Left ventricle myocardium superior (tissue), 1 donor: ENCODE measurements at places on chromosomes 11 and 22. TPM values are rescaled to one million over a fixed set of nuclear protein-coding genes. Genes with fewer than 3 reads are reported as not detected.

DNA sequence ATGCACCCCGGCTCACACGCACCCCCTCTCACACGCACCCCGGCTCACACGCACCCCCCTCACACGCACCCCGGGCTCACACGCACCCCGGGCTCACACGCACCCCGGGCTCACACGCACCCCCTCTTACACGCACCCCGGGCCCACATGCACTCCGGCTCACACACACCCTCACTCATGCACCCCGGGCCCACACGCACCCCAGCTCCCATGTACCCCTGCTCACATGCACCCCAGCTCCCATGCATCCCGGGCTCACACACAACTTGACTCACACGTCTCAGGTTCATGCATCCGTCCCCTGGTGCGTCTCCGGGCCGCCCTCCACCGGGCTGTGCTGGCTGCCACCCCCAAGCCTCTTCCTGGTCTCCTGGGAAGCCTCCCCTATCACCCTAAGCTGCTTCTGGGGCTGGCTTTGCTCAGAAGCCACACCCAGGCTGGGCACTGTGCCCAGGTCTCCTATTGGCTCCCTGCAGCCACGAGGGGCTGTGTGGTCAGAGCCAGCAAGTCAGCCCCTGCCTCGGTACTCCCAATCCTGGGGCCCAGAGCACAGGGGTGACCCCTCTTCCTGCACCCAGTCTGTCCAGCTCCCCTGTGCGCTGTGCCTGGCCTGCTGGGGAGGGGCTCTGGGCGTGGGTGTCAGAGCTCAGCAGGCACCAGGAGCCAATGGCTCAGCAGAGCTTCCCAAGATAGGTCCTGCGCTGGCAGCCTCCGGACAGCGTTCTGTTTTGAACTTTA, 16.9 kb downstream of the TSPAN4 start:
- peak; percentile 92 for DNase-seq

Gene HEPACAM
- total RNA-seq: 0.62 TPM

Gene FGF3
- total RNA-seq: not detected

Gene PITPNM1
- total RNA-seq: 45.5 TPM

Gene PKP3
- 0.84 TPM for total RNA-seq

Gene ELMOD1
- total RNA-seq: 0.92 TPM

- DNase-seq: no peak
These were observed 8.5 kb downstream of the SMTNL1 start for GRCh38 chr11:57545883-57546282.

DNA sequence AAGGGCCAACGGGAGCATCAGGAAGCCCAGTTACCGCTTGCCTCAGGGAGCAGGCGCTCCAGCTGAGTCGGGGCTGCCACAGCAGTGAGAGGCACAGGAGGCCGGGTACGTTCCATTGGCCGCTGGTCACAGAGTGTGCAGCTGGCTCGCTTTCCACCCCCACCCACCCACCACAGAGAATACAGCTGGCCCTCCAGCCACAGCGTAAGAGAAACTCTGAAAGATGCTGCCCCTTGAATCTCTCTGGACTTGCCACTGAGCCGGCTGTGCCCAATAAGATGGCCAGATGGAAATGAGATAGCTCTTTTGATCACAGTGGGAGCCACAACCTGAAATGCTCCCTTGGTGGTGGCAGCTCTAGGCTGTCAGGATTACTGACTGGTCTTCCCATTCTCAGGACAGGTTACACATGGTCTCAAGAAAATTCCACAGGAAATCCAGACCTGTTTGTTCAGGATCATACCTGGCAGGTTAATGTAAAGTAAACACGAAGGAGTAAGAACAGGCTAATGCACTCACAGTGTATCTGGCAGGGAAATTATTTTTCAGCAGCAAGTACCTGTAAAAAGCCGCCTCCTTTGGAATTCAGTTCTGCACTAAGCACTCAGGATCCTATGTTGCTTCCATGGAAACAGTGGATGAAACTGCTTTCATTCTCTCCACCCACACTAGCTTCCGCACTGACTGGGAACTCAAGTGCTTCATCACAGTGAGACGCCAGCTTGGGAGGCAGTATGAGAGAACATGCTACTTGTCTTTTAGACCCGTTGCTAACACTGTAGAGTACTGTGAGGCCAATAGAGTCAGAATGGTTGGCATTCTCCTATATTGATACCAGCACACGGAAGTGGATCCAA, 16.5 kb downstream of the SIAE start:
- no peak for DNase-seq

Gene SSRP1
- total RNA-seq: 38.4 TPM

GRCh38 chr11:78438298-78438975, 20.8 kb upstream of the GAB2 start:
- no peak for DNase-seq

DNA sequence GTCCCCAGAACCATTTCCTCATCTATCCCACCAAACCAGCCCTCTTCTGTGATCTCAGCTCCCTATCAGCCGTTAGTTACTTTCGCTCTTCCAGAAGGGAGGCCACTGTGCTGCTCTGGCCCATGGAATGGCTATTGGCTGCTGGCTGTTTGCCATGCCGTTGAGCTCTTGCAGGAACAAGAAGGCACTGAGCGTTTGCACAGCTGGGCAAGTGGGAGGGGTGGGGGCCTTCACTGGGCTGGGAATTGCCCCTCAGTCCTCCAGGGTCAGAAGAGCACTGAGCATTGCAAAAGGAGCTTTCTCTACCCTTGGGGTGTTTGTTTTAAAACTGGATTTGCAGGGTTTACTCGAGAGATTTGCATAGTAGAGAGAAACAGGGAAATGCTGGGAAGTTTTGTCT, 129.0 kb upstream of the PARVA start:
- DNase-seq: peak; percentile 88

GRCh38 chr11:126543691-126544090, 188.2 kb downstream of the ST3GAL4 start:
- DNase-seq: no peak

Gene AGBL2
- 0.25 TPM for total RNA-seq

DNA sequence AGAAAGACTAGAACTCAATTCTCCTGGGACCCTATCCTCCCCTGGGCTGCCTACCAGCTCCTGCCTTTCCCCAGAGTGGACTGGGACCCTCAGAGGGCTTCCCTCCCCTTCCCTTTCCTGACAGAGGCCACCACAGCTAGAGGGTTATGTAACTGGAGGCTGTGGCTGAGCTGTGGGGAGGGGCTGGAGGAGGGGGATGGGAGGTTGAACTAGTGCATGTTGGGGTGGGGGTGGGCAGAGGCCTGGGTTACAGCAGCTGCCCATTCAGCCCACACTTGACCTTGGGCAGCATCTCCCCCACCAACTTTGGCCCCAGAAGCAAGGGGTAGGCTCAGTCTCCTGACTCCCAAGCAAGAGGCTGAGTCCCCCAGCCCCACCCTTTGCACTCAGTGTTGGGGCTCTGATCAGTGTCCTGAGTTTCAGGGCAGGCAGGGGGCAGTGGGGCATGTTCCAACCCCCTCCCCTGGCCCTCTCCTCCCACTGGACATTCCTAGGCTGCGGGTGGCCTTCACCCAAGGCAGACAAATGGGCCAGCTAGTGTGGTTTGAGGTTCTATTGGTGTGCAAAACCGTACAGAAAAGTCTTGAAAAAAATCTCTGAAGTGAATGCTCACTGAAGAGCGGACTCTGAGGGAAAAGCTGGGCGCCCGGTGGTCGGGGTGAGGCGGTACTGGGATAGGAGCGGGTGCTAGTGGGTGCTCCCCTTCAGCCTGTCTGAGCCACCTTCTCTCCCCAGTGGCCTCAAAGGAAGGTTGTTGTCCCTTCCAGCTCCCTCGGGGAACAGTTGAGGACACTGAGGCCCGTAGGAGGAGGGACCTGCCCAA, 3.8 kb downstream of the KCNC1 start:
- DNase-seq: no peak

- DNase-seq: peak; percentile 40
These were observed 522 bp downstream of the RHOG start for GRCh38 chr11:3840004-3840869.

DNA sequence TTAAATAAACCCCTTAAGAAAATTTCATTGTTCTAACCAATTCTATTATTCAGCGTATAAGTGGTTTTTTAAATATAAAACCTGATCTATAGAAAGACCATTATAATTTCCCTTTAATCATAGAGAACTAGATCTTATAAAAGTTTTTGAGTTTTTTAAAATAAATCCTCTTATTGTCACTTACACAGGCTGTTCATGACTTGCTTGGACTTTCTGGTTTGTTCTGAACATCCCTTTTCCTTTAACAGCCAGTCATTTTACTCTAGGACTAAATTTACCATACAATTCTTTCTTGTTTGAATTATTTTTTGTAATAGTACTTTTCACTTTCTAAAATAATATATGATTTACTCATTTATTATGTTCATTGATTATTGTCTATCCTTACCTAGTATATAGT, 4.7 kb downstream of the NXPE2 start:
- no peak for DNase-seq

Gene PARVA
- total RNA-seq: 56.4 TPM

DNA sequence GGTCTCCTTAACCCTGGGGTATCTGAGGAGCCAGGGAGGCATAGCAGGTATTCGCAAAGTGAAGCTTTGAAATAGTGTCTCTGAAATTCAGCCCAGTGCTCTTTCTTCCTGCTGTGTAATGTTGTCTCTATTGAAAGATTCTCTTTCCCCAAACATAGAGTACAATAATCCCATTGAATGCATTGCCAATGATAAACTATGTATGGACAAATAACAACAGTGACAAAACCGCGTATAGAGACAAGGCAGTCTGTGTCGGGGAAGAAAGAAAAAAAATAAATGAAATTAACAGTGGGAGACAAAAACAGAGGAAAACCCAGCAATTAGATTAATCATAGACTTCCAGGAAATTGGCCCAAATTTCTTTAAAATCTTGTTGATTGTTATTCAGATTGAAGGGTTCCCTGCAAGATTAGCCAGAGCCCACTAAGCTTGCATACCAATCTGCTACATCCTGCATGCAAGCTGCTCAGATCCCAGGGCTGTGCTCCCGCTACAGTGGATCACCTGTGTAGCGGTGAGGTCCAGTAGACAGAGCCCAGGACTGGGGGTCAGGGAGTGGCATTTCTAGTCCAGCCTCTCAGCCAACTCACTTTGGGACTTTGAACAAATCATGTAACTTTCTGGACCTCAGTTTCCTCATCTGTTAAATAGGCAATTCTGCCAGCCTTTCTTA, 492.8 kb downstream of the INSC start:
- DNase-seq: no peak
